ENCODE measurements at places on chromosomes 13 and 19.

GRCh38 chr13:39397896-39398265, 205.1 kb downstream of the LHFPL6 start:
- no peak for DNase-seq

- DNase-seq: peak; percentile 12
Observed at GRCh38 chr13:45847554-45848224, 3.9 kb downstream of the SIAH3 start.

DNA sequence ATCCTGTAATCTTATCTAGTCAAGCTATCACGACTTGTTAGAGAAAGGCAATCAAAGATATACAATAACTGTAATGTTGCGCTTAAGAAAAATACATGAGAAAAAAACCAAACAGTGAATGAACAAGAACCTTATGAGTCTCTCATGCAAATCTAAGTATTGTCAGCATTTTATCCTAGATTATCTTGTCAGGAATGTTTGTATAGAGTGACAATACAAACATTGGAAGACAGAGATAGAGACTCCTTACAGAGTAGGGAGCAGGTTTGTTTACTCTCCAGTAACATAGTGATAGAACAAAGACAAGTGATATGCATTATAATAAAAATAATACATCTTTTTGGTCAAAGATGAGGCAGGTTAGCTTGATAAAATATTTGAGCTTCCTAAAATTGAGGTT, 444.8 kb downstream of the SLITRK5 start:
- no peak for DNase-seq

DNA sequence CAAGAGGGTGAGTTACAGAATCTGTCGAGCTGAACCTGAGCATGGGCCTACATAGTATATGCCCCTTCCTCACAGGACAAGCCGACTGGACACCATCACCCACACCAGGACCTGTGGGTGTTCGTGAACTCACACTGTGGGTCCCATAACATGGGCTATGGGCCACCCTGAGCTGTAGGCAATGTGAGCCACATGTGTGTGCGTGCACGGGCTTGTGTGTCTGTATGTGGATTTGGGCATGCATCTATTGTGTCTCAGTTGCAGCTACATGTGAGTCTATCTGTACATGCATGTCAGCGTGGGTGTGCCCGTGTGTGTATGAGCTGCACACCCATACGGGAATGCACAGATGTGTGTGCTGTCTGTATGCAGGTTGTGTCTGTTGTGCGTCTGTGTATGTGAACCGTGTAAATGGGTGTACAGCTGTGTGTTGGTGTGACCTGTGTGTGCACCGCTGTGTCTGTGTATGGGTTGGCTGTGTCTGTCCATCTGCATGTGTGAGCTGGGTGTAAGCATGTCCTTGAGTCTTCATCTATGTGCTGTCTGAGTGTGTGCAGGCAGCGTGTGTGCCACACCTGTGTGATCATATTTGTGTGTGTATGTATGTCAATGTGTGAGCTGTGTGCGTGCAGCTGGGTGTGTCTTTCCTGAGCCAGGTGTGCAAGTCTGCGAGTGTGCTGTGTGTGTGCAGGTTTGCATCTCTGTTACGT, 1.7 kb downstream of the NOTCH3 start:
- no peak for DNase-seq

DNA sequence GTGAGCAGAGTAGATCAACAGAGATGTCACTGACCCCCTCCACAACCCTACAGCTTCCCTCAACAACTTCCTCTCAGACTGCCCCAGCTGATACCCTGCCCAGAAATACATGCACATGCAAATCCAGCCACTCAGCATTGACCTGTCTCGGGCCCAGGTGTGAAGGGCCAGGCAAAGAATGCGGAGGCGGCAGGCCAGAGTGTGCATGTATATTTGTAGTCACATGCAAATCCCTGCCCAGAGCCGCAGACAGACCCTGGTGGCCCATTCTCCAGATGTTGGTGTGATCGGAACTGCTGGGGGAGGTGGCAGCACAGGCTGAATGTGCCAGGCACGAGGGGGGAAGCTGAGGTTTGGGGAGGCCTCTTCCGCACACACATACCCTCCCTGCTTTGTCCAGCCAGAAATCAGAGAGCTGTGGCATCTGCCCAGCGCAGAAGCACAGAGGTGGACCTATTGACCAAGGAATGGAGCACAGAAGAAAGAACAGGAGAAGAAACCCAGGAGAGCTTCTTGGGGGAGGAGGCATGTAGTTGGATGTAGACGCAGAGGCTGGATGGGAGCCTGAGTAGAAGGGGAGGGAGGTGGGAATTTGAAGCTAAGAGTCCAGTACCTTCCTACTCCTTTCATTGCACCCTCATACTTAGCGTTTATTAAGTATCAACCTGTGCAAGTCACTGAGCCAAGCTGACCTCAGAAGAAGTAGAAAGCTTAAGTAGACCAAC, 14.4 kb downstream of the MEF2B start:
- no peak for DNase-seq

DNA sequence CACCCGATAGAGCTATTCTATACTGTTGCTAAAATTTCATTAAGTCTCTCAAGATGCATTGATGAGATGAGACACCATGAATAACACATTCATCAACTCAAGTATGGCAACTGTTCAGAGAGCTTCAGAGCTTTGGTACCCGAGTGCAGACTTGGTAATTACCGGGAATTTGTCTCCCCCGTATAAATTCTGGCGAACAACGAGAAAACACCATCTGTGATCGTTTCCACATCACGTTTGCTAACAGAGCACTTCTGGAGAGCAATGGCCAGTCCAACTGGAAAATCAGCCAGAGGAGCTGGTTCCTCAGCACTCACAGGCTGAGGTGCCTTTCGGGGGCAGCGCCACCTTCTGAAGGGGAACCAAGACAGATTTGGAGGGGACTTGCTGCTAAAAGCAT, 40.2 kb downstream of the SUGP2 start:
- no peak for DNase-seq

GRCh38 chr19:41904118-41904870, 21.3 kb downstream of the ARHGEF1 start:
- no peak for DNase-seq

DNA sequence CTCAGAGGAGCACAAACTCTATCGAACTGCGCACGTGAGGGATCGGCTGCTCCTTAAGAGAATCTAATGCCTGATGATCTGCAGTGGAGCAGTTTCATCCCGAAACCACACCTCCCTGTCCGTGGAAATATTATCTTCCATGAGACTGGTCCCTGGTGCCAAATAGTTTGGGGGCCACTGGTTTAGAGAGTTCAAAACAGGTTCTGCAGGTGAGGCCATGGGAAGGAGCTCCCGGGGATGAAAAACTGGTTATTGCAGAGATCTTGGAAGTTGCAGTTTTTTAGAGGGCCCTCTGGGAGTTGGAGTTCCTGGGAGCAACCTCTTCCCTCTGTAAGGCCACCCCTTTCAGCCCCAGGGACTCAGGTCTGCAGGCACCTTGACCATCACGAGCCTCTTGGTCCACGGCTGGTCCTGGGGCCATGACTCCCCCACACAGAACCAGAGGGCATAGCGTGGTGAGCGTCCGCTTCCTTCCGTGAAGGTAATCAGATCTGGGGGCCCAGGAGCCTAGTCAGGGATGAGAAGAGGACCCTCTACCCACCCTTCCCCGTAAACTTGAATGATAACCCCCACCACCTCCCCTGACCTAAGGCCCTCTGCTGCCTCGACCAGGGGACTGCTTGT, 5.2 kb downstream of the IRF3 start:
- DNase-seq: no peak

DNA sequence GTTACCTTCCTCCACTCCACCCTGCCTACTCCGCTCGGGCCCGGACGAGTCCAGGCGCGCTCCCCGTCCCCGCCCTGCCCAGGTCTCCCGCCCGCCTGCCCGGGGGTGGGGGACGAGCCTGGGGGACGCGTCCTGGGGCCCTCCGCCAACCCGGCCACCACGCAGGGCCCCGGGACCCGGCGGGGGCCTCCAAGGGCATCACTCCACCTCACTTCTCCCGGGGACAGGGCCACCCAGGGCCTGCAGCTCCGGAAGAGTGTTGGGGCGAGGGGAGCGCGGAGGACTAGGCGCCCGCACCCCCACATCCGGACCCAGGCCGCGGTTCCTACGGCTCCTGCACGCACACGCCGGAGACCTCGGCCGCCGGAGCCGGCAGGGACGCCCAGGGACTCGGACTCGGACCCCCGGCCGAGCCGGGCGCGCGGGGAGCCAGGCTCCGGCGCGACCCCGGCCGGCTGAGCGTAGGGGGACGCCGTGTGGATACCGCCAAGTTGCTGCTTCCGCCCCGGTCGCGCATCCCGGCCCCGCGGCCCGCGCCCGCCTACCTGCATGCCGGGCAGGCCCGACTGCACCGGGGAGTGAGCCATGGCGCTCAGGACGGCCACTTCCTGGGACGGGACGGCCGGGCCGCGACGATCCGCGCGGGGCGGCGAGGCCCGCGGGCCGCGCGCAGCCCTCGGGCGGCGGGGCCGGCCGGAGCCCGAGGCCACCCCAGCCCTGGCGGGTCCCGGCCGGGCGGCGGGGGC, 534 bp downstream of the STK24 start:
- peak; percentile 70 for DNase-seq

GRCh38 chr19:10270180-10270615, 722 bp upstream of the ICAM1 start:
- DNase-seq: no peak

GRCh38 chr13:40969169-40969901, 49.8 kb downstream of the ELF1 start:
- no peak for DNase-seq

- peak; percentile 52 for DNase-seq
Observed at GRCh38 chr19:34365463-34366401, 736 bp downstream of the GPI start.

DNA sequence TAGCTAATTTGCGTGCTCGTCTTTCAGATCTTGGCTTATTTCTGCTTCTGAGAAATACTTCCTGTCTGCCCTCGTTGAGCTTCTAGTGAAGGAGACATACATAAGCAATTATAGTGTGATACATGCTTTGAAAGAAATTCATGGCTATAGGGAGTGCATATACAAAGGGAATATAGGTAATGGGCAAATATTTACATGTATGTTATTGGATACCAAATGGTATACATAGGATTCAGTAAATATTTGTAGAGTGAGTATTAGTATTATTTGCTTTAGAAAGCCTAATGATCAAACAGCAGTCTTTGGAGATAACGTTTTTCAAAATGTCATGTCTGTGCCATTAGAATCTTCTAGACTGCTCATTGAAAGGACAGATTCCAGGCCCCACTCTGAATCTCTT, 5.2 kb downstream of the BRCA2 start:
- DNase-seq: no peak

DNA sequence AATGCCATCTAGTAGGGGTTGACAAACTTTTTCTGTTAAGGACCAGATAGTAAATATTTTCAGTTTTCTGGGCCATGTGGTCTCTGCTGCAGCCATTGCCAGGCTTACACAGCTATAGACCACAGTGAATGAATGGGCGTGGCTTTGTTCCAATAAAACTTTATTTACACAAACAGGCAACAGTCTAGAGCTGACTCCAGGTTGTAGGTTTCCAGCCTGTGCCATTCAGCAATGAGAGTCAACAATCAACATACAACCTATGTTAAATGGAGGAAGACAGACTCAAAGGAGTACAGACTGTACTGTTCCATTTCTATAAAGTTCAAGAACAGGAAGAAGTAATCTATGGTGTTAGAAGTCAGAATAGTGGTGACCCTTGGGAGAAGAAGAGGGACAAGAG, 15.2 kb upstream of the IZUMO2 start:
- DNase-seq: no peak

- no peak for DNase-seq
Observed at GRCh38 chr13:113635709-113636108, 22.3 kb downstream of the ATP4B start.

GRCh38 chr19:52270266-52270885, 989 bp downstream of the ZNF766 start:
- no peak for DNase-seq

DNA sequence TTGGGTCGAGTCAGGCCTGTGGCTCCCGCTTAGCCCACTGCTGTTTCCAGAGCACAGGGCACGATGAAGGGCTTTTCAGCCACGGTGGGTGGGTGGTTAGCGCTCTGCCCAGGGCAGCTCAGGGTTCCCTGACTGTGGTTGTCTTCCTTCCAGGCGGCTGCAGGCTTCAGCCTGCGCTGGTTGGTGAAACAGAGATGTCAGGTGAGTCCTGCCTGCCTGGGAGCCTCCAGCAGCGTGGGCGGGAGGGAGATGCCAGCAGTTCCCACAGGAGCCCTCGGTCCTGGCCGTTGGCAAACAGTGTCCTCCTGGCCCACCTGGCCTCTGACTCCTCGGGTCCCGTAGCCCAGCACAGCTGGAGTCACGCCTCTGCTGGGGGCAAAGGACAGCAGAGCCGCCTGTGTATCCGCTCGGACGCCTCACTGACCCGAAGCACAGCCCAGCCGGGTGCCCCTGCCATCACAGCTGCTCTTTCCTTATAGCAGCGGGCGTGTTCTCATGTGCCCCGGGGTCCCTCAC, 9.7 kb downstream of the ADAT3 start:
- DNase-seq: no peak

DNA sequence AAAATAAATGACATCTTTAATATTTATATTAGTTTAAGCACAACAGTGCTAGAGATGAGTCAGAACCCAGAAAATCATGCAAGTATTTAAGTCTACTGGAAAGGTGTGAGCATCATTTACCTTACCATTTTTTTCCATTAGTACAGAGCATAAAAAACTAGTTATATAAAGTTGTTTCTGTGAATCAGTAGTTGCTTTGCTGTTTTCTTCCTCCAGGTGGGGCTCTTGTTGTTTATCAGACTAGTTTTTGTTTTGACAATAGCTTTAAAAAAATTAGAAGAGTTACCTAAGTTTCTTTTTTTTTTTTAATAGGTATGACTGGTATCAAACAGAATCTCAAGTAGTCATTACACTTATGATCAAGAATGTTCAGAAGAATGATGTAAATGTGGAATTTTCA, 12.7 kb downstream of the SUGT1 start:
- DNase-seq: peak; percentile 5

DNA sequence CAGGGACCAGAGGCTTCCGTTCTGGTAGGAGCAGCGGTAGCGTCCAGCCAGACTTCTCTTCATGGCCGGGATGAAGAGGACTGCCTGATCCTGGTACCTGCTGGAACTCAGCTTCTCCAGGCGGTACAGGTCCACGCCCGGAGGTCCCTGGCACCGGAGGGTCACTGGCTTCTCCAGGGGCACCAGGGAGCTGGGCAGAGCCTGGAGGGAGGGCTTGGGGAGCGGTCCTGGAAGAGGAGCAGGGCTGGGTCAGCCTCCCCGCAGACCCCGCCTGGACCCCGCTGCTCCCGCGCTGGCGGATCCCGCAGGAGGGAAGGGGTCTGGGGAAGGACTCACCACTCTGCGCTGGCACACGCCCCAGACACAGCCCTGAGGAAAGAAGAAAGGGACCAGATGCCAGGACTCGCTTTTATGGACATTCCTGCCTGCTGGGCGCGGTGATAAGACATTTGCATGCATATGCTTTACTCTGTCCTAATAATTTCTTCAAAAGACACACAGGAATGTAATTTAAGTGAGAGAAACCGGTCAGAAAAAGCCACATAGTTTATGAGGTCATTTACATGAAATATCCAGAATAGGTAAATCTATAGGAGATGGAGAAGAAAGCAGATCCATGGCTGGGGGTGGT, 5.8 kb downstream of the GP6 start:
- DNase-seq: no peak

Measured in umbilical cord (tissue), 2 donors.